NCI-H1105 treated with DMSO at 0.1 percent for 48 hours (cell line): ENCODE measurements at places on chromosomes 12 and 14.
A peak's percentile ranks its signal among the peaks of the same experiment; 100 is the strongest.

DNA sequence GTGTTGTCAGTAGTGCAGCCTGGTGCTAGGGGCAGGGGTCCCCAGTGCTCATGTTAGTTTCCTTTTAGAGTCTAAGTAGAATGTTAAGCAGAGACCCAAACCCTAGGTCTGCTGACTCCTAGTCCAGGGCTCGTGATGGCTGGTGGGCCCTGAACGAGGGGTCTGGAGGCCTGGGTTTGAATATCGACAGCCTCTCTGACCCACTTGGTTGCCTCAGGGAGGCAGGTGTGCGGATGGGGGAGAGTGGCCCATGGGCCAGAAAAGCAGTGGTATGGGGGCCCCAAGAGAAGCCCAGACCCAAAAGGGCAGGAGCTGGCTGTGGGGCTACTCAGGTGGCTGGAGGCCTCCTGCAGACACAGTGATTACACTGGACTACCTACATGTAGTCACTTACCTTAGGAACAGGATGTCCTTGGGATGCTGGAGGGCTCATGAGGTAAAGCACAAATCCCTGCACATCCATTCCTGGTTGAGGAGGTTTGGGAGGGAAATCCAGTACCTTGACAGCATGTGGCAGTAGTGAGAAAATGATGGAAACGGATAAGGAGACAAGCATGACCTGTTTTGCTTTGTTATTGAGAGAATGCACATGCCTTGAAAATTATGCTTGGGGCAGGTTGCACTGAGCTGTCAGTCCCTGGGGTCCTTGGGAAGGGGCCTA lies 1.7 kb upstream of the SLC25A29 start:
- DNase-seq = no peak

- peak; percentile 75 for DNase-seq
Measured at GRCh38 chr14:64112867-64113678, 181.1 kb downstream of the ESR2 start.

DNA sequence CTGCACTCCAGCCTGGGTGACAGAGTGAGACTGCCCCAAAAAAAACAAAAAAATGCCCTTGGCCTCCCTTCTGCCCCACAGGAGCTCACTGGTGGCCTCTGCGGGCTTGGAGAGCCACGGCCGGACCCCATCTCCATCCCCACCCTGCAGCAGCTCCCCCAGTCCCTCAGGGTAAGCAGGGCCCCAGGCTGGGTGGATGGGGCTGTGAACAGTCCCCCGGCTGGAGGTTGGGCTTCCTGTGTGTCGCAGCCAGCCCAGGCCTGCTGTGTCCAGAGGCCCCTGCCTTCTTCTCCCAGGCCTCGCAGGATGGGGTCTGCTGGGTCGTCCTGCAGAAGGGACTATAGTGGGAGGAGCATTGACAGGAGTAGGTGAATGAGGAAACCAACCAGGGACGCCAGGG lies 15.4 kb upstream of the PUS1 start:
- DNase-seq = no peak

DNA sequence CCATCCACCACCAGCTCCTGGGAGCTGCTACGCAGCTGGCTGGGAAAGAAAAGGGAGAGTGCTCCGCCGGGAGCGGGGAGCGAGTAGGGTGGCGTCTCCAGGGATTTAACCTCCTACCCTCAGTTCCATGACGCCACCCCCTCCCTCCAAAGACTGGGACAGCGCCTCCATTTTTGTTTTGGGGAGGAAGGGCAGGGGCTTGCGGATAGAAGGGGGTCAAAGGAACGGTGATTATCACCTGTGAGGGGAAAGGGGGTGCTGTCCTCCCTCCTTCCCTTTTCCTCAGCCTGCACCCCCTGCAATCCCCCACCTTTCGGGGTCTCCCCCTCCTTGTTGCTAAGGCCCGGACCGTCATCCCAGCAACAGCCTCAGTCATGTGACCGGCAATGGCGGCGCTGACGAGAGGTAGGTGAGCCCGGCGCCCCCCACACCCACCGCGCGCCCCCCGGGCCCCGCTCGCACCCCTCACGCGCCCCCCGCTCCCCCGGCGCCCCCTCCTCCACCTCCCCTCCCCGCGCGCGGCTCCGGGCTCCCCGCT lies at the start of gene DTX3:
Gene DTX3, plus strand, starts transcription at position 371 of the 538 bp plus-strand sequence. CDS start 1,694 bp downstream, outside the sequence.
- DNase-seq = peak; percentile 57

DNA sequence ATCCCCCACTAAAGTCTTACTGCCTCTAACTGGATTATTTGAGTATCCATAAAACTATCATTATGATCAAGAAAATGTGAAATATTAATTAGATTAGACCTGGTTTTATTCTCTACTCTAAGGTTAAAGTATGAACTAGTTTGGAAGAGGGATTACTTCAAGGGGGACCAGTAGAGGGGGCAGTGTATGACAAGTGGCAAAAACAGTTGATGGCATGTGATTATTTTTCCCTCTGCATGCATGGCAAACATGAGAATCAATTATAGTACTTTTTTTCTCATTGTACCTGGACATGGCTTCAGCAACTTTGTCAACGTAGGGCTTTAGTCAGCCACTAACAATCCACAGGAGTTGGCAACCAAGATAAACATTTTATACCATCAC lies 145.0 kb upstream of the SLC38A2 start:
- no peak for DNase-seq

- DNase-seq = no peak
Measured at GRCh38 chr12:3150931-3151835, 74.0 kb downstream of the TSPAN9 start.

DNA sequence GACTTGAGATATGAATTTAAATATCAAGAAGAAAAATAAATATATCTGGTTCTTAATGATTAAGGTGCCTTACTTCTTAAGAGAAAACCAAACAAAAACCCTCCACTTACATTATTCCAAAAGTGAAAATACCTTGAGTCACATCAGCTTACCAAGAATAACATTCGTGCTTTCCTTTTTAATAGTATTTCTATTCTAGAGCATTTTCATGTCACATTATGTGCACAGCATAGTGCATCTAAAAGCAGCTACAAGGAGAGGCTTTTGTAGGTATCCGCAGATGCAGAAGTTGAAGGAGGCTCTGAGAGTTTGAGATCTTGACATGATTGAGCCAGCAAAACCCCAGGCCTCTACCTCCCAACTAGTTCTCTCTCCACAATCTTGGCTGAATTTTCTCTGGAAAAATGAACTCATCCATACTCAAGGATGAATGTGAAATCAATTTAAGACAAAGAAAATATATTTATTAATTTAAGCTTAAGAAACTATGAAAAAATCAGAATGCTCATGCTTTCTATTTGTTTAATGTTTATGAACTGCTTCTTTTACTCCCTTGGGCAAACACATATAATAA lies 275.0 kb downstream of the AKAP6 start:
- no peak for DNase-seq

DNA sequence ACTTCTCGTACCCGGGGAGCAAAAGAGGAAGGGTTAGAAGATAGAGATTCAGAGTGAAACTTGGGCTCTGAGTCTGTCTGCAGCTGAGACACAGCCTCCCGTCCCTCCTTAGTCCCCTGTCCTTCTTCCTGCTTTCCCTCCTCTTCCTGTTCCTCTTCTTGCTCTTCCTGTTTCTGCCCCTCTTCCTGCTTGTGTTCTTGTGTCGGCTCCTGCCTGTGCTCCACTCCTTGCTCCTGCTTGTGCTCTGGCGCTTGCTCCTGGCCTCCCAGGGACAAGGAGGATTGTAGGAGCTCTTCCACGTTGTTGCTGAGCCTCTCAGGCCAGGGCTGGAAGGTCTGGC lies 3.0 kb downstream of the ACRBP start:
- no peak for DNase-seq

DNA sequence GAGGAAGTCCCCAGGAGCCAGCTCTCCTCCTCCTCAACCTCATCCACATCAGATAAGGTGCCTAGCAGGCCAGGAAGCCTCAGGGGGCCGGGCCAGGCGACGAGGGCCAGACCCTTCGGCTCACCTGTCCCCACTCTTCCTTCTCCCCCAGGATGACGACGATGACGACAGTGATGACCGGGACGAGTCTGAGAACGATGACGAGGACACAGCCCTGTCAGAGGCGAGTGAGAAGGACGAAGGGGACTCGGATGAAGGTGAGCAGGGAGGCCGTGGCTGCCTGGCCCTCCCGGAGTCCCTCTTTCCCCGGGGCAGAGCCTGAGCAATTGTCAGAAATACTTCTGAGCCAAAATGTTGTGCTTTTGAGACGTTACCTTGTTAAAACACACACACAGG lies 13.8 kb downstream of the SETD1B start:
- DNase-seq = no peak

GRCh38 chr14:62692490-62693106 lies 352.7 kb downstream of the KCNH5 start:
- no peak for DNase-seq

DNA sequence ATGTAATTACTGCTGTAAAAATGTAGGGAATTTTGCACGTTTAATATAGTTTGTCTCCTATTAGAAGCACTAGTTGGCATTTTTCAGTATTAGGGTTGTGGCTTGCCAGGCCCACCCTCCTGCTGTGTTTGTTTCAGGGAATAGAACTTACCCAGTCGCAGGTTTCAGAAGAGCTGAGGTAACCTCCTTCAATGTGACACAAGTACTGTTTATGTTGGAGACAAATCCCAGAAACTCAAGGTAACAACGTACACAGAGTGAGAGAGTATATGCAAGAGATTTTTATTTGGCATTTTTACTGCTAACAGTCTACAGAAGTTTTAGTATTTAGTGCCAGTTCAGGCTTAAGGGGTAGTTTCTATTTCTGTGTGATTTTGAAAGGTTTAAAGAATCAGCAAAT lies 284.3 kb downstream of the RAD51B start:
- no peak for DNase-seq

GRCh38 chr12:14554281-14555007 lies 13.2 kb downstream of the PLBD1 start:
- DNase-seq = peak; percentile 17

GRCh38 chr14:61696753-61697318 lies 1.5 kb downstream of the HIF1A start:
- DNase-seq = no peak

DNA sequence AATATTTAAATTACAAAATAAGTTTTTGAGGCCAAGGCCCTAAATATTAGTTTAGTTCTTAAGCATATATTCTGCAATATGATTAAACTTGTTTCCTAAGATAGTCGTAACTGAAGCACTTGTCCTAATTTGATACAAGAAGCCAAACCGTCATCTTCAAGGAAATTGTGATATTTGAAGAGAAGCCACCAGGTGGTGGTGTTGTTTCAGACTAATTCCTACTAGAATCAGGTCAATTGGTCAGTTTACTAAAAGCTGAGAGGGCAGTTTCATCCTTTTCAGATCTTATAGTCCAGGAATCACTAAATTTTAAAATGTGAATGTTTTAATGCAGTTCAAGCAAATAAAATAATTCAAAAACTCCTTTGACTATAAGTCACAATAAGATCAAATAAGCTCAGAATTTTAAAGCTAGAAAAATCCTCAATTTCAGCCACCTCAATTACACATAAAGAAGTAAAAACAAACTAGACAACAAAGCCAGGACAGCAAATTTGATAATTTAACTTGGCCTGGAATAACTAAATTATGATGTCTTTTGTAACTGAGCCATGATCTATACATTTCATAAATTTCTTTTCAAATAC lies 7.1 kb upstream of the ARL1 start:
- DNase-seq = peak; percentile 73

DNA sequence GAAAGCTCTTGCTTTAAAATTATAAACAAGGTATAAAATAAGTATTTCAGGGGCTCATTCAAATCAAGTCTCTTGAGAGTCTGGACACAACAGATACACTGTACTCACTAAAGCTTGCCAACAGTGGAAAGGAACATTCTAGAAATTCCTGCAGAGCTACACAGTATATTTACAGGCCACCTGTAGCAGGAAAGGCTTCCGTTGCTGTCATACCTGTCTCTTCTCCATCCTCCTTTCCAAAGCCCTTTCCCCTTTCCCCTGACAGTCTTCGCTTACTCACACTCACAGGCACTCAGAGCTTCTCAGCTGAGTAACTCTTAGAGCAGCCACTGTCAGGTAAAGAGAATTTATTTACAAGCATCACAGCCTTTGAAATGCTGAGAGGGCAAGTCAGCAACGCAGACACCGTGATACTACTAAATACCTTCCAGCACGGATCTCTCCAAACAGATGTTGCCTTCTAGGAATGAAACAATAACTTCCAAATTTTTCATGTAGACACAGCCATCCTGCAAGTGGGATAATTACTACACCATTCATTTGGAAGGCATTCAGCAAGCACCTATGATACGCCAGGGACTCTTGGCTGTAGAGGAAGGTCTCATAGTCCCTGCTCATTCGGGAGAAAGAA lies 167.9 kb downstream of the FOXN3 start:
- no peak for DNase-seq

DNA sequence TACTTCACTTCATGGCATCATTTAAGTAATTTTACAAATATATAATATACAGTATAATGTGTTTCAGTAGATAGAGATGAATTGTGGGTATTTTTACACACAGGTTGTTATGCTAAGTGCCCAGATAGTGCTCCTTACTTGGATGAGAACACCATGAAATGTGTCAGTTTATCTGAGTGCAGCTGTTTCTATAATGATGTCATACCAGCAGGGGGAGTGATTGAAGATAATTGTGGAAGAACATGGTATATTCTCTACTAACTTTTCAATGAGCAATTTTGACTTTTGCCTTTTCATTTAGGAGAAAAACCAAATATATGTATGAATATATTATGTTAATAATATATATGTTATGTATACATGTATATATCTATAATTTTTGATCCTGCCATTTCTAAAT lies 221.6 kb downstream of the LRRK2 start:
- DNase-seq = peak; percentile 64

- DNase-seq = peak; percentile 39
Measured at GRCh38 chr12:27244689-27245488, 803 bp downstream of the STK38L start.

DNA sequence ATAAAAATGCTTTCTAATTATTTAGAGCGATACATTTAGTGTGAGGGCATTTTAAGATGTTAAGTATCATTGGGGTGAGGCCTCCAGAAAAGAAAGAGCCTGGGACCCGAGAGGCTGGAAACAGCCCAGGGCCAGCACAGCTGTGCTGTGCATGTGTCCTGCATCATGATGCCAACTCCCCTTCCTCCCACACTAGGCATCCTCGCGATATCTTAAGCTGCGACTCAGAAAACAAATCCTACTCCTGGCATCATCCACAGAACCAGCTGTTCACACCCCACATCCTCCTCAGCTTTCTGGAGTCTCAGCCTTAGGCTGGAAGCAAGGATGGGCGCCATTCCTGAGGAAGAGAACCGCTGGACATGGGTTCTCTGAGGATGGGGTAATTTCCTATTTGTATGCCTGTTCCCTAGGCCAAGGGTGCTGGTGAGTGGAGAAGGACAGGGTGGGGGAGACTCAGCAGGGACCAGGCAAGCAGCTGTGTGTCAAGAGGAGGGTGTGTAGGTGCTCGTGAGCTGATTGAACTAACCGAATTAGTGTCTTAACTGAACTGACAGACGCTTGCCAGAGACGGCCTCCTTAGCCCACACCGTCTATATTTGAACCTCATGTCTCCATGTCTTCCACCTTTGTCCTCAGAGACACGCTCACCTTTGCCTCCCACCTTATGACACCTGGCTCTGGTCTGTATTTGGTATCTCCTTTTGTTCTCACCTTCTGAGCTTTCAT lies 15.6 kb upstream of the MCRS1 start:
- no peak for DNase-seq
